ENCODE measurements at places on chromosomes 1 and 21.

GRCh38 chr1:81006502-81006901 lies 794.2 kb upstream of the ADGRL2 start:
- no peak for DNase-seq

- no peak for DNase-seq
Observed at GRCh38 chr1:93365813-93366212, 20.1 kb downstream of the DR1 start.

- no peak for DNase-seq
Observed at GRCh38 chr21:23152130-23152529, 2153.9 kb downstream of the NCAM2 start.

DNA sequence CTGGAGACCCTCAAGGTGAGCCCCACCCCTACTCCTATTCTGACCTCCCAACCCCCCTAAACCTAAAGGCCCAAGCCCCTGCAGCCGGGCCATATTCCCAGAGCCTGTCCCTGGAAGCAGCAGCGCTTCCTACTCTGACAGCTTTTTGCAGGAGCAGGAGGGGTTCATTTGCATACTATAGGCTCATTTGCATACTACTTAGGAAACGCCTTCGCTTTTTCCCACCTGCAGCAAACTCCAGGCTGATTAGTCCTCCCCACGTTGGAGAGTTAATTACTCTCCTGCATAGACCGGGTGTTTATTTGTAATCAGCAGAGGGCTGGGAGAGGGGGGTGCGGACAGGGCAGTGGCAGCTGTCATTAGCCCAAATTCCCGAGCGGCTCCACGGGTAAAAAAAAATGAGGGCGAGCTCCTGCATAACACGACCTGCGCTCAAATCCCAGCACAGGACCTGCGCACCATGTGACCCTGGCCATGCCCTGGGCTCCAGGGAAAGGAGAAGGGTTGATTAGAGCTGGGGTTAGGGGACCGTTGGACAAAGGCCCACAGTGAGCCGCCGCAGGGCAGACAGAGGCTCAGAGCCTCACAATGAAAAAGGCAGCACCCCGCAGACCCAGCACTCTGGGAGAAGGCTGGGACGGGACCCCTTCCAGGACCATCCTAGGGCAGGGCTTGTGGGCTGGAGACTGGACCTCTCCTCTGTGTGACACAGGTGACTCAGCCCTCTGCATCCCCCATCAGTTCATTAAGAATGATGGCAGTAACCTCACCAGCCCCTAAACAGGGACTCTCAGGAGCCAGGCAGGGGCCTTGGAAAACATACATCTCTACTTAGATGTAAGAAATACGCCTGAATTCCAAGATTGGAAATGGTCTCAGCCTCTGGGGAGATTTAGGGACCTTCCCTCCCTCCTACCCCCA lies 9.9 kb upstream of the C1QA start:
- no peak for DNase-seq

DNA sequence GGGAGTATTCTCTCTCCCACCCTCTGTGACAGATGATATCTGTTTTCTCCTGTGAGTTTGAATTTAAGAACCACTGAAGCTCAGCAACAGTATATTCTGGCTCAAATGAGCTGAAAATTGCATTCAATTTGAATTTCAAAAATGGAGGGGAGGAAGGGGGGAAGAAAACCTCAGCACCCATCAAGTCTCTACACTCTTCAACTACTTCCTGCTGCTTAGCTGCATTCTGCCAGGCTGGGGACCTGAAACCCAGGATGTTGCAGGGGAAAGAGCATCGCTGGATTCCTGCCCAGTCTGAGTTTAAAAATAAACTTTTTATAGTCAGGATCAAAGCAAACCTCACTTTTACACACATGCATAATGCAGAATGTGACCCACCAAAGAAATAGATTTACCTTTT lies 214.3 kb upstream of the ESRRG start:
- no peak for DNase-seq
